Islet precursor cell (in vitro differentiated cells): ENCODE measurements at places on chromosomes 7 and 10.

- no peak for DNase-seq
These were observed 415.4 kb upstream of the LRRN3 start for GRCh38 chr7:110675383-110676103.

- no peak for DNase-seq
These were observed 532.5 kb downstream of the CCSER2 start for GRCh38 chr10:84860855-84861254.

GRCh38 chr10:117723343-117723742 is 180.8 kb downstream of the EMX2 start:
- DNase-seq: no peak

GRCh38 chr7:1669954-1670893 is at the start of gene ELFN1:
Gene ELFN1 (plus strand): TSS chr7:1670277. CDS start chr7:1744597, 74,320 bp downstream.
- DNase-seq: peak; percentile 50

DNA sequence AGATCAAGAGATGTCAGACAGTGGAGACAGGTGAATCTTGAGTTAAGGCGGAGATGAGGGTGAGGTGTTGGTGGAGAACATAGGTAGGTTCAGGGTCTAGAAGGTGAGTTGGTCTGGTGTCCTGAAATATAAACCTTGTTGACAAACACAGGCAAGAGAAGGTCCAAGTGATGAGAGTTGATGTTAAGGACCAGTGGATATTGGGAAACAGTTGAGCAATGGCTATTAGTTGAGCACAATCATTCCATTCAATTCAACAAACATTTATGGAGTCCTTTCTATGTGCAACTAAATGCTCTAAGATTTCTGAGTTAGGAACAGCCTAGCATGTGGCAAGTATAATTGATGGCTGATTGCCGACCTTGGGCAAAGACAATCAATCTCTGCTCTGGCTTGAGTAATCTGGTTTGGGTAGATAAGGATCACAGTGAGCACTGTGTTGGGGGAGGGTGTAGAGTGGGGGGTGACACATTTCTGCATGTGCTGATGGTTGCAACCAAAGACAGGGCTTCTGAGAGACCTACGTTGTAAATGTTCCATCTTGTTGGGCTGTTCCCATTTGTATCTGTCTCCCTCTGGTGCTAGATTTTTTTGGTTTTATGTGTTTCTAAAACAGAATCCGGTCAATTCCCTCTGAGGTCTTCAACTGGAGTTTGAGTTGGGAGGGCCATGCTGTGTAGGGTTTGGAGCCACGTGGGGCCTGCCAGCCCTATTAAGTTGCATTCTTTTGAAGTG is 201.1 kb downstream of the BAMBI start:
- DNase-seq: peak; percentile 60

DNA sequence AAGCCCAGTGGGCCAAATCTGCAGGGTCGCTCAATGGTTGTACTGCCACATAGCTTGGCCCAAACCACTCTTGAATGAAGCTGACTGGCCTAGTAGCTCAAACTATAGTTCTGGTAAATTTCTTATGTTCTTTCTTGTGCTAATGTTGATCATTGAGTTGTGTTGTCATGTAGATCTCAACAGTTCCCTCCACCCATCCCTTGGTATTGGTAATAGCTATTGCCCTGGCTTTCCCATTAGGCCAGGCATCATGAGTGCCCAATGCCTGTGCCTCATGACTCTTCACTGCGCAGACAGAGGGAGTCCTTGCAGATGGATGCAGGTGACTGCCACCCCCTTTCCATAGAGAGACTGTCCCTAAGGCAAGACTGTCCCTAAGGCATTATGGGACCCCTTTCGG is 988.4 kb downstream of the KCNMA1 start:
- no peak for DNase-seq

GRCh38 chr10:114489521-114490310 is 85.4 kb upstream of the AFAP1L2 start:
- DNase-seq: peak; percentile 99

DNA sequence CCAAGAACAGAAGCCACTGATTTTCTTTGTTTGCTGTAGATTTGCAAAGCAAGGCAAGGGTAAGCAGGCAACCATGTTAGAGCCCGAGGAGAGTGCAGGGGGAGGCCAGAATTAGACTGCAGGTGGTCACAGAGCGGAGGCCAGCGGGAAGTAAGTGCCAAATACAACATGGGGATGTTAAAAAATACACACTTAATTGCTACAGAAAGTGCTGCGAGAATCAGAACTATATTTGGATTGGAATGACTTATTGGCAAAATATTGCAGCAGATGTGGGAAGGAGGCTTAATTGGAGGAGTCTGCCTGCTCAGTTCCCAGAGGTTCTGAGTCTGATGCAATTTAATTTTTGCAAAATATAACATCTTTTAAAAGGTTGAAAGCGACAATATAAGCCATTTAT is 49.7 kb upstream of the ADCY1 start:
- no peak for DNase-seq
